ENCODE measurements at places on chromosomes 16 and 17. TPM values are rescaled to one million over a fixed set of nuclear protein-coding genes. Genes with fewer than 3 reads are reported as not detected.
A peak's percentile ranks its signal among the peaks of the same experiment; 100 is the strongest.

The TBC1D3G gene
- total RNA-seq = not detected

The NPIPB9 gene
- 5.8 TPM for total RNA-seq

The C17orf50 gene
- not detected for total RNA-seq

The GEMIN4 gene
- total RNA-seq = 37.8 TPM

The STAT5A gene
- 117 TPM for total RNA-seq

- DNase-seq = no peak
Measured at GRCh38 chr17:63587770-63588169, 12.9 kb upstream of the TACO1 start.

DNA sequence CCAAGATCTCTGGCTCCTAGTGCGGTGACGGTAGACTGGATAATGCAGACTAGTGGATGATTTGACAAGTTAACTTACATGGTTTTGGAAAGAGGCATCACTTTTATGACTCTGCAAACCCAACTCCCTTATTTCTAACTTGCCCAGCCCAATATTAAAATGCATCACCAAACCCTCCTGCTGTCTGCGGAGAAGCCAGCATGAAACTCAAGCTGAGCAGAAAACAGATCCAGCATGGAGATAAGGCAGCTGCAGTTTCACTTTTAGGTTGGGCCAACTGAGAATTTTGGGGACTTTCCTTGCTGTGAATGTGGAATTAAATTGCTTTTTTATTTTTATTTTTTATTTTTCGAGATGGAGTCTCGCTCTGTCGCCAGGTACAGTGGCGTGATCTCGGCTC is 27.8 kb downstream of the CDH1 start:
- DNase-seq = no peak

DNA sequence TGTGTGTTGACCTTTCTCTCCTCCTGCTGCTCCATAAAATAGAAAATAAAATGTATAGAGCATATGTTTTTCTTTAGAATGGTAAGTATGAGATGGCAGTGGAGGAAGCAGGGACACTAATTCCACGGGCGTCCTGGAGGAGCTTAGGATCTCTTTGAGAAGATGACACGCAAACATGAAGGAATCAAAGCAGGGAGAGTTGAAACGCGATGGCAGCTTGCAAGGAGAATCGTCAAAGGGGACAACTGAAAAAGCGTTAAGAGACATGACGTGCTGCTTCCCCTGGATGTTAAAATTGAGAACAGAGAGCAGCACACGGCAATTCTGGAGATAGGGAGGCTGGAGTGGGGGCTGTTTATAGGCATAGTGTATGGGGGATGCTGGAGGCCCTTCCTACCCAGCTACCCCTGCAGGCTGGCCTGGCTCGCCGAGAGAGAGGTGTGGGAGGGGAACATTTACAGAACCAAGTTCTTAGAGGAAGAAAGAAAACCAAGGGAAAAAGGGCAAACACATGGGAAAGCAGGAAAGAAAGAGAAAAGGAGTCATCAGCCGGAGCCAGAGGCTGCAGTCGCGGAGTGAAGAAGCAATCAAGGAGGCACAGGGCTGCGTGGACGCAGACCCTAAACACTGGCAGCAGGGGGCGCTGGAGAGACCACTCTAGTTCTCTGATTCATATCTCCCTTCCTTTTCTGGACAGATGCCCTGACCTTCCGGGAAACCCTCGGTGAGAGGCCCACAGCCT is 55.8 kb downstream of the MYH13 start:
- DNase-seq = peak; percentile 29

GRCh38 chr16:52721331-52721730 is 174.4 kb upstream of the TOX3 start:
- DNase-seq = no peak

DNA sequence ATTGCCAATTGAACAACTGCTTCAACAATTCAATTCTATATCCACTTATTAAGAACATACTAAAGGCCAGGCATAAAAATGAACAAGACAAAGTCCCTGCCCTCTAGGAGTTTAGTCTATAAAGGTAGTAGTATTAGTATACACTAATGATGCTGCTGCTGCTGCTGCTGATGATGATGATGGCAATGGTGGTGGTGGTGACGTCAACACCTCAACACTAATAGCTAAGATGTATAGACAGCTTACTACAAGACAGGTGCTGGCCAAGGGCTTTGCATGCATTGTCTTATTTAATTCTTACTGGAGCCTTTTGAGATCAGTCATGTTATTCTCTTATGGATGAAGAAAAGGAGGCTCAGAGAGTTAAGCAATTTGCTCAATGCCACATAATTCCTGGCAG is 164.4 kb upstream of the ASIC2 start:
- no peak for DNase-seq

GRCh38 chr16:75475420-75475847 is 10.9 kb upstream of the TMEM170A start:
- DNase-seq = no peak

DNA sequence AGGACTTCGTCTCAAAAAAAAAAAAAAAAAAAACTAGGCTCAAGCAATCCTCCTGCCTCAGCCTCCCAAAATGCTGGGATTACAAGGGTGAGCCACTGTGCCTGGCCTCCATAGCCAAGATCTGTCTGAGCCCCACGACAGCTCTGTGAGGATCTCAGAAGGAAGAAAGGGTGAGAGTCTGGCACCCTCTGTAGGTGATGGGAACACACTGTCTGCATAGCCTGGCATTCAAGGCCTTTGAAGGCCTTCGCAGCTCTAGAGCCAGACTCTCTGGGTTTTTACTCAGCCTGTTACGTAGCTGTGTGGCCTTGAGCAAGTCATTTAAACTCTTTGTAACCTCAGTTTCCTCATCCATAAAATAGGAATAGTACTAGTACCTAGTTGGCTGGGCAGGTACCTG is 6.3 kb upstream of the XPO6 start:
- DNase-seq = peak; percentile 77

DNA sequence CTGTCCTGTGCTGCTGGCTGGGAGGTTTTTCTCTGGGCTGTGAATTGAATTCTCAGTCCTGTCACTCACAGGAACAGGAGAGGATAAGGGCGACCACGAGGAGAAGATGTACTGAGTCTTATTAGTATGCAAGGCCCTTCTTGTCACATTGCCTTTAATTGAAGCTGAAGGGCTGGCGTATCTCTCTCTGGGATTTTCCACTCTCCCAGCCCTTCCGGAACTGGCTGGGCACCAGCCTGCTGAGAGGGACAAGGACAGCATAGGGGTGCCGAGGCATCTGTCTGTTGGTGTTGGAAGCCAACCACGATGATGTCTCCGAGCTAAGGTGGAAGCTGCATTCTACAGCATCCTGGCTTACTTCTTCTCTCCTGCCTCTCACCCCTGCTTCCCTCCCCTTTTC is 33.2 kb downstream of the GPRC5B start:
- DNase-seq = no peak
